ENCODE measurements at places on chromosomes 5 and 9.

DNA sequence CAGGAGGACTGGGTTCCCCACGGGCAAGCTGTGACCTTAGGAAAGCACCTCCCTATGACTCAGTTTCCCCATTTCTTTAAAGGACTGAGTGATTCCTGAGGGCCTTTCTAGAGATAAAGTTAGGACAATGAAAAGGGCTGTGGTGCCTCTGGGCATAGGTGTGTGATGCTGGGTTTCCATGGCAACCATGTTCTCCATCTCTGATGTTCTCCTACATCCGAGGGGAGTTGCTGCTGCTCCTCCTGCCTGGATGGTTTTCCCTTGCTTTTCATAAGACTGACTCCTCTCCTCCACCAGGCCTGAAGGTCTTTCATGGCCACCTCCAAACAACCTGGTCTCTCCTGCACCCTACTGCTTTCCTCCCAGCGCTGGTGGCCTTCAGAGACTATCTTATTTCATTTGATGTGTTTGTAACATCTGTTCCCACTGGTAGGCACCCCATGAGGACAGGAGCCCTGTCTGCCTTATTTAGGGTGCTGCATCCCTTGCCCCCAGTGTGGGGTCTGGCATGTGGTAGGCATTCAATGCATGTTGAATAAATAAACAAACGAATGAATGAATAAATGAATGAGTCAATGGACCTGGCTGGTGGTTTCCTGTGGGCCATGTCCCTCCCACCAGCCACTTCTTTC lies 112.2 kb upstream of the HAND1 start:
- no peak for DNase-seq

DNA sequence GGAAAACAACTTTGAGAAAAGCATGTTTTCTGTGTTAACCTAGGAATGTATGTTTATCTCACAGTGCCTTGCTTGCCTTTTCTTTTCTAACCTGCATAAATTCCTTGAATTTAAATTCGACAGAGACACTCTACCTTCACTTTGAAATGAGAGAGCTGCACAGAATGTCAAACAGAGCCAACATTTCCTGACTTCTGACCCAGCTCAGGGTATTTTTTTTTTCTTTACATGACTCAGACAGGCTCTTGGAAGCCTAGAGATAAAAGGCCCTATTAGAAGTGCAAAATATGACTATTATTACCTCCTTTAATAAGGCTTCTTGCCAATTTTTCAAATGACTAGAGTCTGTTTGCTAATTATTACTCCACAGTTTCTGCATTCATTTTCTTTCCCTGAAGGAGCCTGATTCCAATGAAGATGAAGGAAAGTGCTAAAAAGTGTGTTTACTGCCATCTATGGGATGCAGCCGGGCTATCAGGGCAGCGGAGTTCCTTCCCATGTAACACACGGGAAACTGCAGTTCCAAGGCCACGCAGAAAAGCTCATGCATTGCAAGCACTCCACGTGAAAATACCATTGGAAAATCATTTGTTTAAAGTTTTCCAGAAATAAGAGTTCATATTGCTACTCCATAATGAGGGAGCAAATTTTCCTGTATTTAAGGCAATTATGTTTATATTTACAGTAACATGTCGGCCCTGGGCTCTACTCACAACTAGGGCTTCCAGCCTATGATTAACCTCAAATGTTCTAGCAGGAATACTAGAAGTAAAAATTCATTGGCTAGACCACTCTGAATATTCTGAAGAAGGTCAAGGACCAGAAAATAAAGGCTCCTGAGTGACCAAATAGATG lies 485.6 kb downstream of the ZSWIM6 start:
- no peak for DNase-seq

DNA sequence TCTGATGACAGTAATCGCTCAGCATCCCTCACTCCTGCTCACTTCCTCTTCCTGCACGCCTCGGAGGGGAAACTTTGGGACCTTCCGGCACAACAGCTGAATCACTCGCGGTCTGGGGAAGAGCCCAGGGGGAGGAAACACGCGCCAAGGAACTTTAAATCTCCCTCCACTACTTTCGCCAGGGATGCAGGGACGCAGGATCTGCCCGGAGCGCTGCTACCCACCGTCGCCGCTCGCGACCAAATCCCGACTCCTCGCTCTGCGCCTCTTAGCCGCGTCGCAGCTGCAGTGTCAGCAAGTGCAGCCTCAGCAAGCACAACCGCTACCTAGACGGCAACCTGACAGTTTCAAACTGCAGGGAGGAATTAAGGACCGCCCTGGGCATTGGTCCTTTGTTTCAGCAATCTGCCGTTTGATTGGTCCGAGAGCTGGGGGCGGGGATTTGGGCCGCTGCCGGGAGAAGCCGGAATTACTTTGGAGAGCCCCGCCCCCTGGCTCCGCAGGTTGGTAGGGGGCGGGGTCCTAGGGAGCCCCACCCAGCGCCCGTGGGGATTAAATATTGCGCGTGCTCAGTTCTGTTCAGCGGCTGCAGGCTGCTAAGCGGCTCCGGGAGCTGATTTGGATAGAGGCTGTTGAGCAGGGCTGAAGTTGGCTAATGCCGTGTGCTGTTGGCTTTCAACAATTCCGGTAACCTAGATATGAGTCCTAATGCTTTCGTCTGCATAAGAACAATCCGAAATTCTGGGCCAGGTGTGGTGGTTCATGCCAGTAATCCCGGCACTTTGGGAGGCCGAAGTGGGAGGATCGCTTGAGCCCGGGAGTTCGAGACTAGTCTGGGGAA lies at the start of gene POC5:
Gene POC5 (minus strand): TSS at position 356 of the 841 bp plus-strand sequence. CDS start 4,500 bp downstream, outside the sequence.
- DNase-seq, result peak; percentile 79

DNA sequence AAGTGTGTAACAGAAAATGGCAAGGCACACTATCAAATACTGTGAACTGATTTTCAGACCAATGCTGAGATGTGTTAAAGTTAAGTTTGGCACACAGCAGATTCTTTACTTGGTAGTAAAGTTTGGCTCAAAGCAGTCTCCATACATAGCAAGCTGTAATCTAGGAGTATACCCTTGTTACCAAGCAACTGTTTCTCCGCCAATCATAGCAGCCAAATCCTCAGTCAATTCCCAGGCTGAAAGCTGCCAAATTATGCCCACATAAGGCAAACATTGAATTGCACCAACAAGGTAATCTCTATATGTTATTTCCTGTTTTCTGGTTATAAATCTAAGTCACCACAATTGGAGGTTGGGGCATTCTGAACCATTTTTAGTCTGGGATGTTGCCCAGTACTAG lies 345.7 kb downstream of the DEPDC1B start:
- DNase-seq, result no peak

DNA sequence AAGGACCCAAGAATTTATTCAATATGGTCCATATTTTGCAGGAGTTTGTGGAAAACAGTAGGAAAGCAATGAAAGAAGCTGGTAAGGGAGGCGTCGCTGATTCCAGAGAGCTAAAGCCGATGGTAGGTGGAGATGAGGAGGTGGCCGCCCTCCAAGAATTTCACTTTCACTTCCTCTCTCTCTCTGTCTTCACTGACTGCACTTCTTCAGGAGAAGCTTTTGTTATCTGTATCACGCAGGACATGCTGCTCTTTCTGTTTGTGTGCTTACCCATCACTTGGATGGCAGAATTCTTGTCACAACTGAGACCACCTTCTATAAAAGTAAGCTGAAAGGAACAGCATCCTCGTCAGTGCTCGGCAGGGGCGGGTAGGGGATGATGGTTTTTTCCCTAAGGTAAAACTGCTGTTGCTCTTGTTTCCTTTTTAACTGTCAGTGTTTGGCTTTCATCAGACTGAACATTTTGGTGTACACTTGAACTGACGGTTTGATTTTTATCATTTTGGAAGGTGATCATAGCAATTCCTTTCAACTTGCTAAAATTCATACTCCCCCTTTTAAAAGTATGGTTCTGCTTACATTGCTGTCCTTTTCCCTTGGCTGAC lies 62.4 kb upstream of the FSD1L start:
- DNase-seq, result no peak

DNA sequence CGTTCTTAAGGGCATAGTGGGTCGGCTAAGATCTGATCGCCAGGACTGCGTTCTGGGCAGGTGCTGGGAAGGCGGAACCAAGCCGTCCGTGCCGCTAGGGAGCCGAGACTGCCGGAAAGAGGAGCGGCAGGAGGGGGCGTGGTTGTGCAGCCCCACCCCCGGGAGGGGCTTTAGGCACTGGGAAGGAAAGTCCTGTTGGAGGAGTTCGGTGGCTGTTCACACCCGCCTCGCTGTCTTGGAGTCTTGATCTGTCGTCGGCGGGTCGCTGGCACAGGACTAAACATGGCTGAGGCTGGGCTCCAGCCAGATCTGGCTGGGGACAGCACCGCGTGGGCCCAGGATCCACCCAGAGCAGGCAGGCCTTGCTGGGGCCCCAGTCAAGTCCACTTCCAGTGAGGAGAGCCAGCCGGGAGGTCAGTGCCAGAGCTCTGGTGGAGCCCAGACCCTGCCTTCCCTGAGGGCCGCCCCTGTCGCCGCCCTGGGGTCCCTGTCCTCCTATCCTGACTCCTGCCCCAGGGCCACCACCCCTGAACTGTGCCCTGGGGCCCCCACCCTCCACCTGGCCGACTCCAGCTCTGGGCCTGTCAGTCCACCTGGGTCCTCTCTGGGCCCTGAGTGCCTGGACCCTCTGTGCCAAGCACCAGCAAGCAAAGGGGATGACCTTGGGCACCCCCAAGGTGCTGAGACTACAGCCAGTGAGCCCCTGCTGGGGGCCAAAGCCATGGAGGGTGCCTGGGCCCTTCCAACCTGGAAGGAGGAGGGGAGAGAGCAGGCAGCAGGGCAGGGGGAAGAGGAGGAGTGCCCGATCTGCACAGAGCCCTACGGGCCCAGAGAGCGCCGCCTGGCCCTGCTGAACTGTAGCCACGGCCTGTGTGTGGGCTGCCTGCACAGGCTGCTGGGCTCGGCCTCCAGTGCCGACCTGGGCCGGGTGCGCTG lies 4.5 kb downstream of the RNF208 start:
- DNase-seq, result no peak

DNA sequence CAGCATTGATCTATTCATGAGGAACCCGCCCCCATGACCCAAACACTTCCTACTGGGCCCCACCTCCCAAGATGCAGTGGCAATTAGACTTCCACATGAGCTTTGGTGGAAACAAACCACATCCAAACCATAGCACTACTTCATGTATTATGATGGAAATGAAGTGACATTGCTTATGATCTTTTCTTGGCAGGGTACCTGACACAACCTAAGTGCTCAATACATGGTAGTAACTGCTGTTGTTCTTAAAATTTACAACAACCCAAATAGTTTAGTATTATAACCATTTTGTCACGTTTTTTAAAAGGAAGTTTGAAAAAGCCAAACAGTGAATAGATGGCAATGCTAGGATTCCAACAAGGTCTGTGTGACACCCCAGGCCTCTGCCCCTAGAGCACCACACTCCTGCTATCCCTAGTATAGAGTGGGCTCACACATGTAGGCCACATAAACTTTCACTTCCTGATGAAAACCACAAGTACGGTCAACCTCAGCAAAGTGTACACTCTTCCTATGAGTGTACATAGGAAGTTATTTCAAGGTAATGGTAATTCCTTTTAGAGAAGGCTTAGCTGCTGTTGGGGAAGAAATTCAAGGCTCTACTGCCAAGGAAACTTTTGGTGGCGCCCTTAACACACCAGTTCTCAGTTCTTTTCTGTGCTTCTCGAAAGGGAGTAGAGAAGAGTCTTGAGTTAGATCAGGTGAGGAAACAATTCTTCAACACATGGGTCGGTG lies 97.6 kb downstream of the ARSB start:
- no peak for DNase-seq

DNA sequence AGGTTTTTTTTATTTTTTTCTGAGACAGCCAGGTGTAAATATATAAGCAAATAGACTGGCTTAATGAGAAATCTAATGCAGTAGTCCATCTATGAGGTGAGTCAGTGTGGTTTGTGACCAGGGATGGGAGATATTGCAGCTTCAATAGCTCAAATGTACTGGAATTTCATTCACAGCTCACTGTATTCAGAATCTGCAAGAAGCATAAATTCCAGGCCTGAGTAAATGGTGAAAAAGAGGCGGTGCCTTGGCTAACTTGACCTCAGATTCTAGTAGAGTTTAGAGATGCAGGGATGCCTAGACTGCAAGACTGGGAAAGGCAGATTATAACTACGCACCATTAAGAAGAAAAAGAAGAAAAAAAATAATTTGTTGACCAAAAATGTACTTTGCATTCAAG lies 151.9 kb upstream of the SMC2 start:
- no peak for DNase-seq

- no peak for DNase-seq
These were observed 330.0 kb downstream of the PSAT1 start for GRCh38 chr9:78626971-78627370.

GRCh38 chr5:7597059-7597642 lies 201.2 kb downstream of the ADCY2 start:
- no peak for DNase-seq

- no peak for DNase-seq
These were observed 298.0 kb downstream of the FBXL7 start for GRCh38 chr5:15798006-15798405.

- peak; percentile 76 for DNase-seq
These were observed 75.5 kb downstream of the SGCD start for GRCh38 chr5:156402387-156402921.

DNA sequence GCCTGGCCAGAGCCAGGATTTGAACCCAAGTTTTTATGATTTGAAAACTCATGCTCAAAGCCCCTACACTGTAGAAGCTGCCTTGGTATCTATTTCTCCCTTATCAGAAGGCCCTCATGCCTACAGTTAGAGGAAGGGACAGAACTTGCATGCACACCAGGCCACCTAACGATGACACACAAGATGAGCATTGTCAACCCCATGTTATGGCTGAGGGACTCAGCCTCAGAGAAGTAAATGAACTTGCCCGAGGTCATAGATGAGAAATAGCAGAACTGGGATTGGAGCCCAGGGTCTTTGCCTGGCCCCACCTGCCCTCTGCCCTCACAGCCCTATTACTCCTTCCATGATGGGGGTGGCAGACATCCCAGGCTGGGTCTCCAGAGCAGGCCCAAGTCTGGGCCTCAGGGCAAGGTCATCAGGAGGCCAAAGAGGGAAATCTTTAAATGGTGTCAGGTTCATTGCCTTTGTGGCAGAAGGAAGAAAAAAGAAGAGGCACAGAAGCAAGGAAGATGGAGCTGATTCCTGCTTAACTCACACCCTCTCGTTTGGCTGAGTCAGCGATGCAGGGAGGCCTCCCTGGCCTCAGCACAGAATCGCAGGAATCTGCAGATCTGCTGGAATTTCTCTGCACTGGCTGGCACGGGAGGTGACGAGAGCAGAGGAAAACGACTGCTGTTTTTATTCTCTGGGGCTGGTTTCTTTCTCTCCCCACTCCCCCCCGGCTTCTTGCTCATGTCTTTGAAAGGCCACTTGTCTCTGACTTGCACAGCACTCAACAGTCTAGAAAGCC lies 20.6 kb upstream of the CRB2 start:
- DNase-seq, result peak; percentile 39

Data from skeletal muscle cell (primary cell).